ENCODE measurements at places on chromosomes 7 and 10.

GRCh38 chr10:119669975-119670640, 18.9 kb downstream of the BAG3 start:
- no peak for DNase-seq

DNA sequence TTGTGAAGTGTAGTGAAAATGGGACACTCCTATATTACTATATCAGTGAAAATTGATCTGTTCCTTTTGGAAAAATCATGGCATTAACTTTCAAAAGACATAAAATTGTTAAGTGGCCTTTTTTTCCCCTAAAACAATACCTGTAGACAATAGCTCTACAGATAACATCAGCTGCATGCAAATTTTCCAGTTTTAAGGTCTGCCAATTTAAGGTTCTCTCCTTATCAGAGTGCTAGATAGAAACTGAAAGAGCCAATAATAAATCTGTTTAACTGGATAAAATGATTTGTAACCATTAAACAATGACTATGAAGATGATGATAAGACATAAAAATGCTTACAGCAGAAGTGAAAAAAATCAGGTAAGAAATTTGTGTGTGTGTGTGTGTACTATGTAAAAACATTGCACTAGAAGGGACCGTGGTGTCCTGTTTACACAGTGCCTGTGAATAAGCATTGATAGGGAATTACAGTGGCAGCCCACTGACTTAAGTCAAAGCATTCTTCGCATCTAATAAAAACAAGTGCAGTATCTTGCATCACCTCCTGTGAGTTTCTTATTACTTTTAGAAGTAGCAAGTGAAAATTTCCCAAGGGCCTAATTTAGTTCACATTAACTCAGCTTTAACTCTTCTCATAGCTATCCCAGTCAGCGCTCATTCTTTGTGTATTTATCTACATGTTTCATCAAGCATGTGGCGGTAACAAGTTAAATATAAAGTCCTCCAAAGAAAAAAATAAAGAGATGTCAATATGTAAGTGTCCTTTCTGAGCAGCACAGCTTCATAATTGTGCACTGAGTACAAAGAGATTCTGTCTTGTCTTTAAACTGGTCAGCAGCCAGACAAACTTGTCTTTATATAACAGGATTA, 261.9 kb downstream of the ARL4A start:
- DNase-seq: no peak

GRCh38 chr10:69372126-69372980, 44.4 kb downstream of the TACR2 start:
- no peak for DNase-seq

DNA sequence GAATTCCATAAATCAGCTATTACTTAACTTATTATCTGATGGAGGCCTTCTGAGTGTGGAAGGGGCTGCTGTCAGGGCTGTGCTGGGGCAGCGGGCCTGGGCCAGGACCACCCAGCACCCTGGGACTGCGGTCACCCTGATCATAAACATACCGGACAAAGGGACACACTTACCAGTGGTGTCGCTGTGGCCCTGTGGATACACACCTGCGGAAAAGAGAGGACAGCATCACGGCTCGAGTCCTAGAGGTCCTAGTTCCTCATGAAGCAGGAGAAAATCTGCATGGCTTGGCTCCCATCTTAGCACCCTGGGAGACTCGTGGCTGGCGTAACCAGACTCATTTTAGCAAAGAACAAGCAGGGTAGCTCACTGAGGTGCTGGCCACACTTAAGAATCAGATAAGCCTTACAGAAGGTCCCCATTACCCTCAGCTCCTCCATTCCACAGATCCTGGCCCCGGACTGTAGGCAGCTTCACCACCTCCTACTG, 17.7 kb downstream of the IL15RA start:
- no peak for DNase-seq

DNA sequence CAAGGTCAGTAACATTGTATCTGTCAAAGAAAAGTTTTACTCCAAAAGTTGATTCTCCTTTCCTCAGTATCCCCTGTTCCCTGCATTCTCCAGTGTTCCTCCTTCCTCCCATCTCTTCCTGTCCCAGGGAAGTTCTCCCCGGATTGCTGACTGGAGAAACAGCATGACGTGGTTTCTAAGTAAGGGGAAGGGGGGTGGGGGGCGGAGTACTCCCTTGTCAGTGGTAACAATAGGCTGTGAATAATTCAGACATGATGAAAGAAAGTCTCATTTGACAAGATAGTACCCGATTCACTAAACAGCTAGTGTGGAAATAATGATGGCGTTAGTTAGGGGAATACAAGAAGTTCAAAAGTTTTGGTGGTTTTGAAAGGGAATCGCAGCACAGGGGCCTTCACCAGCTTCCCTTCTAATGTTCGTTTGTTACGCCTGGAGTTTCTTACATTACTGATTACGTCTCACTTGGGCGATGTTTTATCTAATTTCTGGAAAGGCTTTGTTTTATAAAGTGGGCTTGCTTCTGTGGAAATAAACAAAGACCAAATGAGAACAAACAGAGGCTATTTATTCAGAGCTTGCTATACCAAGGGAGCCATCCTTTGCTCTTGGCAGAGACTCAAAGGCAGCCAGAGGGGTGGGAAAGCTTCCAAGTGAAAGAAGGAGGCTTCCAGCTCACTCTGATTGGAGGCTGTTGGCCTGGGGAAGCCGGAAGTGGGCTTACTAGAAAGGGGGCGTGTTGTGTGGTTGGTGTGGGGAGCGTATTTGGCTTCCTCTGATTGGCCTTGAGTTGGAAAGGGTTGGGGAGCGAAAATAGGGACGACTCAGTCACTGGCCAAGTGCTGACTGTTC, 453.7 kb downstream of the SDK1 start:
- no peak for DNase-seq

DNA sequence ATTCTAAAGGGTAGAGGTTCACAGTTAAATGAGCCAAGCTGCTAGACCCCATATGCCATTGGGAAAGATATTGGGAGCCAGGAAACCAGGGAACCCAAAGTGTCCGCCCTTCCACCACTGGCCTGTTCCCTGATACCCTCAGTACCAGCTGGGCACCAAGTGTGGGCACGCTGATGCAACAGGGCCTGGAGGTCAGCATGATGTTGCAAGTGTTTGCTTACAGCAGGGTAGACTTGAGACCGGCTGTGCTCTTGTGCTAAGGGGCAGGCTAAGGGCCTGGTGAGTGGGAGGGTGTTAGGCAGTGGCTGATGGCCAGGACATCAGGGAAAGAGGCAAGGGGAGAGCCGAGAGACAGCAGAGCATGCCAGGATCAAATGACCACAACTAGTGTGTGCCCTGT, 21.0 kb upstream of the MYL7 start:
- no peak for DNase-seq

GRCh38 chr7:95921543-95921942, 149.2 kb downstream of the DYNC1I1 start:
- no peak for DNase-seq

- no peak for DNase-seq
Observed at GRCh38 chr10:35640474-35640873, 1.6 kb downstream of the FZD8 start.

GRCh38 chr7:150668472-150668911, 17.0 kb upstream of the GIMAP2 start:
- peak; percentile 51 for DNase-seq

- DNase-seq: no peak
Observed at GRCh38 chr7:84913731-84914130, 273.1 kb downstream of the SEMA3D start.

GRCh38 chr10:47050618-47051455, 139.6 kb downstream of the PTPN20 start:
- no peak for DNase-seq

DNA sequence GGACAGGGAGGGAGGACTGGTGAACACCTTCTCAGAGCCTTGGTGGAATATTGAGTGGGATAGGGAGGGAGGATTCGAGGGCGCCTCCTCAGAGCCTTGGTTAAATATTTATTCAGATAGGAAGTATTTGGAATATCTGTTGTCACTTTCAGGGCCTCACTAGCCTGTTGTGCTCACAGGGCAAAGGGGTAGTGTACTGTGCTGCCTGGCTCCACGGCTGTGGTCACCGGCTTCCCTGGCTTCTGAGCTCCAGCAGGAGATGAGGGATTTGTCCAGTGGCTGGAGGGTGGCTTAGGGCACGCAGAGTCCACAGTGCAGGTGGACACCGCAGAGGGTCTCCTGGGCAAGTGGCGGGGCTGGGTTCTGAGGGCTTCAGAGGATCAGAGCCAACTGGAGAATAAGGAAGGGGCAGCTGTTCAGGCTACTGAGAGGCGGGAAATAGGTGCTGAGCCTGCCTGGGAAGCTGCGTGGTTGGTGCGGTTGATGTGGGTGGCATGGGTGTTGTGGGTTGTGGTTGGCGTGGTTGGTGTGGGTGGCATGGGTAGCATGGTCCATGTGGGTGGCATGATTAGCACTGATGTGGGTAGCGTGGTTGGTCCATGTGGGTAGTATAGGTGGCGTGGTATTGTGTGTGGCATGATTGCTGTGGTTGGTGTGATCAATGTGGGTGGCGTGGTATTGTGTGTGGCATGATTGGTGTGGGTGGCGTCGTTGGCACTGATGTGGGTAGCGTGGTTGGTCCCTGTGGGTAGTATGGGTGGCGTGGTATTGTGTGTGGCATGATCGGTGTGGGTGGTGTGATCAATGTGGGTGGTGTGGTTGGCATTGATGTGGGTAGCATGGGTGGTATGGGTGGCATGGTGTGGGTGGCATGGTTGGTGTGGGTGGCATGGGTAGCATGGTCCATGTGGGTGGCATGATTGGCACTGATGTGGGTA, 16.7 kb downstream of the INPP5A start:
- no peak for DNase-seq

DNA sequence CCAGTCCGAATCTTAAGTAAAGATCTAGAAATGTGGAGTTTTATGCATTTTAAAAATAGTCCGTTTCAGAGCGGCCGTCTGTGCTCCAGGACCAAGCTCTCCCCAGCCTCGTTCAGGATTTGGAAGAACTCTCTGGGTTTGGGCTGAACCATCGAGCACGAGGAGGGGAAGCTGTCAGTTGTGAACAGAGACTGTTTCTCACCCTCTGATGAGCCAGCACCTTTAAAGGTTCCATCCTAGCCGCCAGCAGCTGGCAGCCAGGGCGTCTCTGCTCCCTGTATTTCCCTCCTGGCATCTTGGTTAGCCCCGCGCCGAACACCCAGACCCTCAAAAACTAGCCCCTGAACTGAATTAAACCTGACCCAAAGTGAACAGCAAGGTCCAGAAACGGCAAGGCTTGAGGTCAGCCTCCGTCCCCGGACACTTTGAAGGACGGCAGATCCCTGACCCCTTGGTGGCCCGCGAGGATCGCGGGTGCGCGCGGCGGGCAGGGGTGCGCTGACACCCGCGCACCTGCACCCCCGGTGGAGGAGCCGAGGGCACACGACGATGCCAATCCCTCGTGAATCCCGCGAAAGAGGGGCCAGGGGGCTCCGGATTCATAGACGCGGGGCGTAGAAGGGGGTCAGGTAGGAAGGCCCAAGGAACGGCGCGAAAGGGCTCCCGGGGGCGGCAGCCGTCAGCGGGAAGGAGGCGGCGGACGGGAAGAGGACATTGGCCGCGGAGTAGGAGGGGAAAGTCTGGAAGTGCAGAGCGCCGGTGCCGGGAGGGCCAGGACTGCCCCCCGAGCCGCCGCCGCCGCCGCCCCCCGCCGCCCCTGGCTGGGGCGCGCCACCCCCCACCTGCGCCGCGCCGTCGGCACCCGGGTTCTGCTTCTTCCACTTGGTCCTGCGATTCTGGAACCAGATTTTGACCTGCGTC, 2.7 kb downstream of the NKX1-2 start:
- DNase-seq: no peak

GRCh38 chr10:85789982-85790789, 576.4 kb downstream of the GRID1 start:
- DNase-seq: no peak

DNA sequence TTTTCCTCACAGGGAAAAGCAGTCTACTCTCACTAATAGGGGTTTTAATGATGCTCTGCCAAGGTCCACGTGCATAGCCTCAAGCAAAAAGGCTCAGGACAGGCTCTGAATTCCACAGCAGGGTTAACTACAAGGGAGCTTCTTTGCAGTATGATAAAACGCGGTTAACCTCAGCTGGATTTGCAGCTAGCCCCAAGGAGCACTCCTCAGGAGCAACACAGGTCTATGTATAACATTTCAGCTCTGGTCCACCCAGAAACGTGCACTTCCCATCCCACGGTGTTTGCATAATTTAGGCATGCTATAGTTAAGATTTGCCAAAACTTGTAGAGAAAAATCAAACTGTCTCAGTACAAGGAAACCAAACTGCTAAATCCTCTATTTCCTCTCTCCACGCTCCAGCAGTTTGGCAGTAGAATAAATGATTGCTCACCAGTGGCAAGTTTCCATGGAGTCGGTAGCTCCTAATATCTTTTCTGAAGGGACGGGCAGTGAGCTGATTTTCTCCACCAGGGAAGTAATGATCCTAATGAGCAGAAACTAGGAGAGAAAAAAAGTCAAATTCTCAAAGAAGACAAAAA, 13.1 kb upstream of the ASB4 start:
- DNase-seq: no peak

DNA sequence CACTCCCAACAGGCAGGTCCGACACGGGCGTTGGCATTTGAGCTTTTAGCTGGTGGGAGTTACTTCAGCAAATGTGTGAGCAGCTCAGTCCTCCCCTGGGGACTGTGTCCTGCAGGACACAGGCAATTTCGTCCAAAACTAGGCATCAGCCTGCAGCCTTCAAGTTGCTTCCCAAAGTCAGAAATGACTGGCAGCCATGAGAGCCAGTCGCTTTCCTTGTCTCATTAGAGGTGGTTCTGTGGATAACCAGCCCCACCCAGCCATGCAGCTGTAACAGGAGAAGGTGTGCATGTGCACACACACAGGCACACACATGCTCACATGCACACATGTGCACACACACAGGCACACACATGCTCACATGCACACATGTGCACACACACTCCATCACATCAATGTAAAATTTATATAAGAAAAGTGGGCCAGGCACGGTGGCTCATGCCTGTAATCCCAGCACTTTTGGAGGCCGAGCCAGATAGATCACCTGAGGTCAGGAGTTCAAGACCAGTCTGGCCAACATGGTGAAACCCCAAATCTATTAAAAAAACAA, 138.8 kb upstream of the TCERG1L start:
- no peak for DNase-seq

GRCh38 chr7:85479918-85480643, 293.2 kb upstream of the SEMA3D start:
- DNase-seq: no peak

DNA sequence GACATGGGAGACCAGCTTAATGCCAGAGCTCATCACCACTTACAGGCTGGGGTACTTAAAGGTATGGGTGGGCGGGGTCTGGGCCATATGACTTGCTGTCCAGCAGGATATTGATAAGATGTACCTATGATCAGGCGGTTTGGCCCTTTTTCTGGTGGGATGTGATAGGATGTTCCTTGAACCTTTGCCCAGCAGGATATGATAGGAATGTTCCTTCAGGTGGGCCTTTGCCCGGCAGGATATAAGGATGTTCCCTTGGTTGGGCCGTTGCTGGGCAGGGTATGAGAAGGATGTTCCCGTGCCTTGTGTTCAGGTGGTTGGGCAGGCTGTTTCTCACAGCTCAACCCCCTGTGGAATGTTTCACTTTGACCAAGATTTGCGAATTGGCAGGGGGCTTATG, 187.2 kb upstream of the CXCL12 start:
- no peak for DNase-seq

GRCh38 chr7:86949052-86949778, 110.2 kb downstream of the ELAPOR2 start:
- DNase-seq: no peak
